ENCODE measurements at places on chromosomes 2 and 18.
A peak's percentile ranks its signal among the peaks of the same experiment; 100 is the strongest.

DNA sequence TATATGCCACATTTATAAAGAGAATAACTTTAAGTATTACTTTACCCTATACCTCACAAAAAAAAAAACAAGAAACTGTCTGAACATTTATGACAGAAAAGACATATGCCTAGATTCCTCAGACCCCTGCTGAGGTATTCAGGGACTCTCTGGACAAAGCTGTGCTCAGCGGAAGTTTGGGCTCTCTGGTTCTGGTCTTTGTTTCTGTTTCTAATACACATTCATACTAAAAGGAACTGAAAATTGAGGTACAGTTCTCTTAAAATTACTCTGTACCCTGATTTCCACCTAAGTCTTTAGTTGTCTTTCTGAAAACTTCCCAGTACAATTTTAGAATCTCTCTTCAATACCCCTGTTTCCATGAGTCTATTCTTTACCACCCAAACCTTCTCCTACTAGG is 160.3 kb downstream of the IKZF2 start:
- DNase-seq, result no peak

DNA sequence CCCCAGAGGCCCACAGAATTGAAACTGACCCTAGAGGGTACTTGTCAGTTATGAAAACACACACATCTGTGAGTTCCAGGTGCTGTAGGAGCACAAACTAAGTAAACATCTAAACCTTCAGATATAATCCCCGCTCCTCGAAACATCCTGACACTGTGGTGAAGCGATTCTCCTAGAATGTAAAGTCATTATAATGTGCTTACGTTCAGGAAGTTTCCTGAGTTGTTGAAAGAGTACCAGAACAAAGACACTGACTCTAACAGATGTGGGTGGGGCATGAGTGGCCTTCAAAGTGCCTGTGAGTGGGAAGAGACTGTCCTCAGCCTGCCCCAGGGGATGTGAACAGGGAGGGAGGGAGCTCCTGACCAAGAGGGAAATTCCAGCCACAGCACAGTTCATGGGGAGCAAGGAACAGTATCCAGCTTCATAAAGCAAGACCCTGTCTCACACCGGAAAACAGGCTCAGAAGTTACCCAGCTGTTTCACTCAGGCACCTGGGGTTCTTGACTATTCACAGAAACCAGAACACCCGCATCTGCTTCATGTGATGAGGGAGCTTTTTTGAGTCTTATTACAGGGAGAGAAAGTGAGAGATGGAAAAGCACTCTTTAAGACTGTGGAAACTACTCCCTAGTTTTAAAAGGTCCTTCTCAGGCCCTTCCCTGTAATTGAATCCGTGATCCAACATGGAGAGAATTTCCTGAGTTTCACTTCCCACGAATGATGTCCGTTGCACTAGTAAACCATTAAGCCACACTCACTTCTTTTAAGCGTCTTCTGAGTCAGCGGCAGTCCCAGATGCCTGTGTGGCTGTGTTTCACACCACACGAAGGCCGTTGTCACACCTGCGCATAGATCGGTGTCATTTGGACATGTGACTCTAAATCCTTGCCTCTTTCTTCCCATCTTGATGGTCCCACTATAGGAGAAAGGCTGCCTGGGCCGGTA is 88.6 kb upstream of the EML6 start:
- no peak for DNase-seq

DNA sequence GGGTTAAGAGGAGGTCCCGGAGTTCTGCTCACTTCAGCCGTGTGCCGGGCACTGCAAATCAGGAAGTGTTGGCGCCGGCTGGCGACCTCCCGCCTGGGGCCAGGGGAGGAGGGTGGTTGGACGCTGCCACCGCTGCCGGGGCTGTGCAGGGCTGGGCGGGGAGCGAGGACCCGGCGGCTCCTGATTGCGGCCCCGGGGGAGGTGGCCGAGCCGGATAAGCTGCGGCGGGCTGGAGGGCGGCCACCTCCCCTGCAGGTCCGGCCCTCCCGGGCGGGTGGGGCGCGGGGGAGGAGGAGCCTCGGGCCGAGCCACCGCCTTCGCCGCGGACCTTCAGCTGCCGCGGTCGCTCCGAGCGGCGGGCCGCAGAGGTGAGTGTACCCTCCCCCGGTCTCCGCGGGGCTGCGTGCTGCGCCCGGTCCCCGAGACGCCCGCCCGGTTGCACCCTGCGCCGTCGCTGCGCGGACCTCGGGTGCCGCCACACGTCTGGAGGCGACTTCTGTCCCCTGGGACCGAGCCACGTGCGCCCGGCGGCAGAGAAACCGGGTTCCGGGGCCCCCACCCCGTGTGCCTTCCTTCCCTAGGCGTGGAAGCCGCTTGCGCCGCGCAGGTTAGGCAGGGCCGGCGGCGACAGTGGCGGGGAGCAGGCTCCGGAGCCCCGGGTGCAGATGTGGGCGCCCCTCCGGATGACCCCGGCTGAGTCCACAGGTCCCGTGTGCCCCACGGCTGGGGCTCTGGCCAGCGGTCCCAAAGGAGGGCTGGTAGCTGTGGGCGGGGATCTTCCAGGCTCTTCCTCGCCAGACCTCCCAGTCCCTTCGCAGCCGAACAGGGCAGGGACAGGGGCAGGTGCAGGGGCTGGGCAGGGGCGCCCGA is at the start of gene STEAP3:
Gene STEAP3, plus strand, starts transcription at position 314 of the 870 bp plus-strand sequence. CDS start 7,179 bp downstream, outside the sequence.
- DNase-seq, result no peak

GRCh38 chr2:84781942-84782716 is 98.8 kb downstream of the TRABD2A start:
- peak; percentile 53 for DNase-seq

DNA sequence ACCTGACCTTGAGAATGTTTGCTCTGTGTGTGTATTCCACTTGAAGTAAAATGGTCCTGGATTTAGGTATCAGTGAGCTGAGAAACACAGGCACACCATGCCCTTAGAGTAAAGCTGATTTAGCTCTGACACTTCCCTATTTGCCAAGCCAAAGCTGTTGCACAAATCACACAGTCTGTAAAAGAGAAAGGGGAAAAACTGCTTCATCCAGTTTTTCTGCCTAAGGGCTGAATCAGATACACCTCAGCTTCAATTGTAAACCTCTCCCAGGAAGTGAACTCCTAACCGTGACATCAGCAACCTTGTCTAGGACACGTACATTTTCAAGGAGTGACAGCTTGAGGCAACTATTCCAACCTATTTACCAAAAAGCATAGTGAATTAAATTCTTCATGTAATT is 150.4 kb downstream of the NR4A2 start:
- no peak for DNase-seq

GRCh38 chr18:36501100-36501499 is 203.6 kb downstream of the FHOD3 start:
- no peak for DNase-seq

- DNase-seq, result no peak
These were observed 58.2 kb upstream of the HDAC4 start for GRCh38 chr2:239459056-239459455.

- DNase-seq, result no peak
These were observed 306.0 kb downstream of the CLIP4 start for GRCh38 chr2:29420999-29421782.

DNA sequence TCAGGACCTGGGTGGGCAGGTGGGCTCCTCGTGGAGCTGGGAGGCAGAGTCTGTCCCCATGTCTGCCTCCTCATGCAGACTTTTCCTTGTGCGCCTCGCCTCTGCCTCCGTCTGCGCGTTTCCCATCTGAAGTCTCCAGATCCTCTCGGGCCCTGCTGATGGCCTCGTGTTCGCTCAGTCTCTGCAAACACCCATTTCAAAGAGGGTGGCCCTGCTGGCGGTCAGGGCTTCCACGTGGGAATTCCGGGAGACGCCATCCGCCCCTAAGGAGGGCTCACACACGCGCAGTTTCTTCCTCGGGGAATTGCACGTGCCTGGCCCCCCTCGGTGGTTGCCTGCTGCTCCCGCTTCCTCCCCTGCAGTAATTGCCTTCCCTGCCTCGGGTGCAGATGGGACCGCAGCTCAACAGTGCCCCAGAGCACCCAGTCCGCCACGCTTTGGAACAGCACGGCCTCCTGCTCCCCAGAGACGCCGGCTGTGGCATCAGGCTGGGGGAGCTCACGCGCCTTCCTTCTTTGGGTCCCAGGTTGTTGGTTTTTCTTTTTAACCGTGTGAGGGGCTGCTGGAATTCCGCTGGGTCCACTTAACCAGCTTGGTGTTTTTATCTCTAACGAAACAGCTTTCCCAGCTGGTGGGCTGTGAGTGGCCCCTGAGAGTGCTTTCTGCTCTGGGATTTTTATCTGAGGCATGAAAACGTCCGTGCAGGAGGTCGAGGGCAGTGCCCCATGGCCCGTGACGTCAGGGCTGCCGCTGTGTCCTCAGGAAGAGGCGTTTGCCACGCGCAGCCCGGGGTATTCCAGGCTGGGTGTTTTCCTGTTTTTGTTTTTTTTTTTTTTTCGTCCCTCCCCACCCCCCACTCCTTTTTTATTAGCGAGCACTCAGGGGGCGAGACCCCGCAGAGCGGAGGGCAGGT is 16.1 kb downstream of the NFATC1 start:
- DNase-seq, result no peak

- no peak for DNase-seq
These were observed 94.1 kb downstream of the ANKRD44 start for GRCh38 chr2:197216361-197216979.

- no peak for DNase-seq
These were observed 554.5 kb downstream of the STK39 start for GRCh38 chr2:167692936-167693335.
